Naive thymus-derived CD8-positive, alpha-beta T cell (primary cell): ENCODE measurements at places on chromosomes 7 and 10. TPM values are rescaled to one million over a fixed set of nuclear protein-coding genes. Genes with fewer than 3 reads are reported as not detected.

Gene C7orf57
- total RNA-seq = not detected

GRCh38 chr7:158109364-158110033 is 478.1 kb downstream of the PTPRN2 start:
- no peak for DNase-seq

- no peak for DNase-seq
Measured at GRCh38 chr10:84548869-84549268, 220.5 kb downstream of the CCSER2 start.

Gene FBXL13
- total RNA-seq = 2.5 TPM

- no peak for DNase-seq
Measured at GRCh38 chr10:129097776-129098330, 369.2 kb upstream of the MGMT start.

DNA sequence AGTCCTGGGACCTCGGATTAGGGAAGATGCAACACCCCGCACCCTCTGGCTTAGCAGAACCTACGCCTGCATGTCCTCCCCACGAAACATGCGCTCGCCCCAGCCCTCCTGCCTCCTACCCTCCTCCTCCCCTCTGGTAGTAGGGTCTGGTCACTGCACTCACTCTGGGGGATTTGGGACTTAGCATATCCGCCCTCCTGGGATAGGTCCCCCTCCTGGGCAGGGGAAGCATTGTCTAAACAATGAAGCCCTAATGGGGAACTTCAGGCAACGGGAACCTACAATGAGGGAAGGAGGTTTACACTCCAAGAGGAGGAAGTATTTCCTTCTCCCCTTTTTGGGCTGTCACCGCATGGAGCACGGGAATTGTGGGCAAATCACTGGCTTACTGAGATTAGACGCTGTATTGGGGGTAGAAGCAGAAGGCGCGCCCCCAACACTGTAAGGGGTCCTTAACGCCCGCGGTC is 892 bp downstream of the CRHR2 start:
- DNase-seq = no peak

- no peak for DNase-seq
Measured at GRCh38 chr7:110940756-110941155, 150.2 kb upstream of the LRRN3 start.

GRCh38 chr10:50593523-50594376 is 30.0 kb downstream of the SGMS1 start:
- DNase-seq = no peak

- DNase-seq = no peak
Measured at GRCh38 chr10:73655990-73656298, at the start of gene SYNPO2L. Gene SYNPO2L (minus strand): TSS chr10:73656029. CDS start chr10:73655922, 107 bp downstream.

Gene FAM221A
- 8.0 TPM for total RNA-seq

GRCh38 chr10:132653721-132654120 is 116.1 kb downstream of the INPP5A start:
- DNase-seq = no peak

Gene PLPP4
- not detected for total RNA-seq

GRCh38 chr10:18194634-18195033 is 54.4 kb downstream of the CACNB2 start:
- no peak for DNase-seq

- no peak for DNase-seq
Measured at GRCh38 chr10:128680116-128680515, 553.9 kb upstream of the MKI67 start.

Gene CC2D2B
- total RNA-seq = not detected
